ENCODE measurements at places on chromosomes 6 and 20.

DNA sequence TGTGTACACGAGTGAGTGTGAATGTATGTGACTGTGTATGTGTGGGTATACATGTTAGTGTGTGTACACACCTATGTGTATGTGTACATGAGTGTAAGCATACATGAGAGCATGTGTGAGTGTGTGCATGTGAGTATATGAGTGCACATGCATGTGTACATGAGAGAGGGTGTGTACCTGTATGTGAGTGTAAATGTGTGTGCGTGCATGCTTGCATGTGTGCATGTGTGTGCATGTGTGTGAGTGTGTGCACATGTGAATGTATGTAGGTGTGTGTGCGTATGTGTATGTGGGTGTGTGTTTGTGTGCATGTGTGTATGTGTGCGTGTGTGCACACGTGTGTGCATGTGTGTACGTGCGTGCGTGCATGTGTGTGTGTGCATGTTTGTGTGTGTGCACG is 183.4 kb downstream of the BMP7 start:
- DNase-seq = no peak

DNA sequence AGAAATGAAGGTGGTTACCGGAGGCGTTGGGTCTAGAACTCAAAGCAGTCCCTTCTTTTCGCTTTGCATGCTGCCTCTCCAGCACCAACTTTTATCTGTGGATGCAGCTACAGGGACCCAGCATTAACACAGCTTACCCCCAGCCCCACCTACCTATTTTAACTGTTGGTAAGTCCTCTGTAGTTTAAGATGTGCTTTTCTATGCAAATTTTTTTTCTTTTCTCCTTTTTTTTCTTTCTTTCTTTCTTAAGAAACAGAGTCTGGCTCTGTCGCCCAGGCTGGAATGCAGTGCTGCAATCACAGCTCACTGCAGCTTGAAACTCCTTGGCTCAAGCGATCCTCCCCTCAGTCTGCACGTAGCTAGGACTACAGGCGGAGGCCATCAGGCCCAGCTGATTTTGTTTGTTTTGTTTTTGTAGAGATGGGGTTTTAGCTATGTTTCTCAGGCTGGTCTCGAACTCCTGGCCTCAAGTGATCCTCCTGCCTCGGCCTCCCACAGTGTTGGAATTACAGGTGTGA is 6.5 kb upstream of the USP45 start:
- no peak for DNase-seq

DNA sequence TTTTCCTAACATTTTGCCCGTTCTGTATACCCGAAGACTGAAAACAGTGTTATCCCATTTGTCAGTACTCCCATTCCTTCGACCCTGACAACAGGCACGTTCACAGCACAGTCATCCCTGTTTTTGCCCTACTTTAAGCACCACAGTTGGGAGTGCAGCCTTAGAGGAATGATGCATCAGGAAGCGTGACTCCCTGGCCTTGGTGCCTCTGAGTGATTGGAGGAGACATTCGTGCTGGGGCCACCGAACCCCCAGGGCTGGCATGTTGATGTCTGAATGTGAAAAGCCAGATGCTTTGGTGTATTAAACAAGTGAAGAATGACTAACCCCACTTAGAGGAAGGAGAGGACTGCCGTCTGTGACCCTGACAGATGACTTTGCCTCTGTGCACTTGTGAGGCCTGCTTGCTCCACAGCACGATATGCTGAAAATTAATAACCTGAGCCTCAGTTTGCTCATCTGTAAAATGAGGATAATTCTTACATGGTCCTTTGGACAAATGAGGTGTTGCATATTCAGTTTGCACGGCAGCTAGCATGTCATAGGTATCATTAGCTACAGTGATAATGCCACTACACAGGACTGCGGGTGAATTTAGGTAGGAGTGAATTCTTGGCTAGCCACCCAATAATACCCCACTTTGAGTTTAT is 36.0 kb downstream of the STK35 start:
- no peak for DNase-seq

- no peak for DNase-seq
These were observed 27.7 kb upstream of the DTNBP1 start for GRCh38 chr6:15690510-15690909.

- no peak for DNase-seq
These were observed 474 bp downstream of the TPX2 start for GRCh38 chr20:31739550-31739977.

DNA sequence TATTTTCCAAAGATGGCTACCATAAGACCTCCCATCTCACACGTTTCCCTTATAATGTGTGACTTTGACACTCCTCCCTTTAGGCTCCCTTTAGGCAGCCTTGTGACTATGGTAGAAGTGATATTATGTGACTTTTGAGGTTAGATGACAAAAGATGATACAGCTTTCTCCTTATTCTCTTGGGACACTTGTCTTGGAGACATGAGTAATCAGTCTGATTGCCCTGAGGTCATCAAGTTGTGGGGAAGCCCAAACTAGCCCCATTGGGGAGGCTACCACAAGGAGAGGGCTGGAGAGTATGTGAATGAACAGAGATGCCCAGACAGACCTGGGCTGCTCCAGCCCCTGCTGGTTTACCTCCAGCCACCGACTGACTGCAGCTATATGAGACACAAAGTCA is 10.6 kb upstream of the DLK2 start:
- no peak for DNase-seq

GRCh38 chr6:68639211-68639610 is 4.1 kb downstream of the ADGRB3 start:
- no peak for DNase-seq

GRCh38 chr20:22771706-22772105 is 187.3 kb upstream of the FOXA2 start:
- DNase-seq = no peak

DNA sequence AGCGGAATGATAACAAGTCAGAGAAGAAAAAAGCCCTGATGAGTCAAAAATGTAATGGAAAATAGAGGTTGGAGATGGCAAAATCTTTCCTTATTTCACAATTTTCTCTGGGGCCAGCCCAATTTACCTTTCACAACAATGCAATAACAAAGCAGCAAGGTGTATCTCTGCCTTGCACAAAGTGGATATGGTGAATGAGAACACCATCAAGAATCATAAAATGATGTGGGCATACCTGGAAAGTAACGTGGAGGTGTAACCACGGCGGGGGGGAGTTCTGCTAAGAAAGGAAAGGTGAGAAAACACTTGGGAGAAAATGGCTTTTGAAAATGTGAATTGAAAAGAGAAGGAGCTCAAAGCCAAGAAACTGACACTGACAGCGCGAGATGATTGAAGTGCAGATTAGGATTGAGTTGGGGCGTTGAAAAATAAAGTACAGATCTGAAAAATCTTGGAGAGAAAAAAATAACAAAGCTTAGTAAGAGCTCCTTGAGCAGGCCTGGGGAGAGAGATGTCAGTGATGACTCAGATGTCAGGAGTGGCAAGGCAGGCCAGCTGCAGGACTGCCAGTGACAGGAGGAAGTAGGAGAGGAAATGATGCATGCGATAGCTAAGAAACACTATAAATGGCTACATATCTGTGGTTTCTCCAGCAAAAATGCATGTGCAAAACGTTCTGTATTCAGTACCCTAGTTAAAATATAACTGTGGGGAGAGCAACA is 26.2 kb downstream of the ARHGAP18 start:
- DNase-seq = peak; percentile 46

DNA sequence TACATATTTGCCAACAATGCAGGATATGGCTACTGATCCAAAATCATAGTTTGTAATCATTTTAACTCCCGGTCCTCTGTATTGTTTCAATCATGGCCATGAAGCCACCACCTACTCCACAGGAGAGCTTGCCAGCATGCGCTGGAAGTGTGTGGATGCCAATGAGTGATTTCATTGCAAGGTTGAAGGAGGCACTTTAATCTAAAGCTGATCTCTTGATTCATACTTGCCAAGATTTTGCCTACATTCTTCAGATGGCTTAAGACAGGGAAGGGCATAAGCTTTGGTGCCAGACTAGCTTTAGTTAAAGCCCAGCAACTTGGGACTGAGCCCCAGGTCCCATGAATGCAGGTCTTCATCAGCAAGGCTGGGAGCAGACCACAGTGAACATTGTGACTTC is 58.8 kb downstream of the TPD52L1 start:
- DNase-seq = no peak

- DNase-seq = no peak
These were observed 18.7 kb downstream of the TFEB start for GRCh38 chr6:41716516-41717391.

GRCh38 chr6:10259671-10260070 is 155.2 kb downstream of the TFAP2A start:
- DNase-seq = no peak

GRCh38 chr6:161949531-161949930 is 675.7 kb upstream of the AGPAT4 start:
- no peak for DNase-seq

- no peak for DNase-seq
These were observed 67.7 kb upstream of the CD93 start for GRCh38 chr20:23153696-23154341.

DNA sequence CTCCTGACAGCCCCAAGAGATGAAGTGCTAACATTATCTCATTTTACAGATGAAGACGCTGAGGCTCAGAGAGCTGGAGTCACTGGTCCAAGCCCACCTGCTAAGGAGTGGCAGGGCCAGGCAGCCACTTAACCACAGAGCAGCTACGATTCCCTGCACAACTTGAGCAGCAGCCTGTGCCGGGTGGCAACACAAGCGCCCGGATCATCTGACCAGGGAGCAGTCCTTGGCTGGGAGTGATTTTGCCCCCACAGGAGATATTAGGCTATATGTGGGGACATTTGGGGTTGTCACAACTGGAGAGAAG is 93.2 kb upstream of the PTPN1 start:
- no peak for DNase-seq

- no peak for DNase-seq
These were observed 84.7 kb upstream of the SCP2D1 start for GRCh38 chr20:18728870-18729224.

- no peak for DNase-seq
These were observed 45.9 kb upstream of the PXDC1 start for GRCh38 chr6:3797231-3798054.

DNA sequence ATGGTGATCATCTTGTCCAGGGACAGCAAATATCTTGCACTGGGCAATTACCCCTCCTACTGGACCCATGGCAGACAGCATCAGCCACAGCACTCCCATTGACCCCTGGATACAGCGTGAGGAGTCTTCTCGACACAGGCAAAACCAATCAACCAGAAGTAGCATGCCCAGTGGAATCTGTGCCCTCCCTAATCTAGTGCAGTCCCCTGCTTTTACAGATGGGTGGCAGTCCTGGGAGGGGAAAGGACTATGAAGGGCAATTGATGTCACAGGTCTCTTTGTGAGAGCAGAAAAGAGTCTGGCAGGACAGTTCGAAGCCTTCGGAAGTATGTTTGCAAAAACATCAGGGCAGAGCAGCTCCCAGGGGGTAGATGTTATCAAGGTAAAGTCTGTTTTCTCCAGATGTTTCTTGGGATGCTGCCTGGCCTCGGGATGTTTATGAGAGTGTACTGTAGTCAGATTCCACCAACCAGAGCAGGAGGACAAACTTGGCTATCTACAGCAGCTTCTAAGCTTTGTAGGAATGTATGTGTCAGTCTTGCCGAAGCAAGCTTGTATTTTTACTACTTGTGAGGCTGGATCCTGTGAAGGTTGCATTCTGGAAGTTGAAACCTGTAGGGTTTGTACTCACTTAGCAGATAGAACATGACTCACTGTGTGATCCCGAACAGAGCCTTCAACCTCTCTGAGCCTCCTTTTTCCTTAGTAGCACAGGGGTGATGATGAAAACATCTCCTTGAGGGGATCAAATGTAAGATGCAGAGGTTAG is 63.0 kb upstream of the MYL9 start:
- no peak for DNase-seq

DNA sequence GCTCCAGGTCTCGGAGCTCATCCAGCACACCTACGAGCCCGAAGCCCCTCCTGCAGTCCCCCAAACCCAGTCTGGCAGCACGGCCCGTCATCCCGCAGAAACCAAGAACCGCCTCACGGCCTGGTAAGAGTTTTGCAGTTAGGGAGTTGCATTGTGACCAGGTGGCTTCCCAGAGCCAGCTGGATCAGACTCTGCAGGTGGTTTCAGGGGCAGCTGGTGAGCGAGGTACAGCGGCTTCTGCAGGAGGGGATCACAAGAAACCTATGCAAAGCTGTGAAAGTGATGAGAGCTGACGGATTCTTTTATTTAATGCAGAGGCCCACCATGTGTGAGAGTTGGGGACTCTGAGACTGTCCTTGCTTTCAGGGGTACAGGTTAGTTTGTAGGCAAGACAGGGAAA is 45.9 kb upstream of the SCGN start:
- DNase-seq = no peak

GRCh38 chr20:48945840-48946514 is 24.5 kb downstream of the ARFGEF2 start:
- no peak for DNase-seq

GRCh38 chr20:22248051-22248667 is 336.2 kb downstream of the FOXA2 start:
- no peak for DNase-seq

GRCh38 chr6:152146385-152146784 is 338.9 kb downstream of the ESR1 start:
- no peak for DNase-seq

DNA sequence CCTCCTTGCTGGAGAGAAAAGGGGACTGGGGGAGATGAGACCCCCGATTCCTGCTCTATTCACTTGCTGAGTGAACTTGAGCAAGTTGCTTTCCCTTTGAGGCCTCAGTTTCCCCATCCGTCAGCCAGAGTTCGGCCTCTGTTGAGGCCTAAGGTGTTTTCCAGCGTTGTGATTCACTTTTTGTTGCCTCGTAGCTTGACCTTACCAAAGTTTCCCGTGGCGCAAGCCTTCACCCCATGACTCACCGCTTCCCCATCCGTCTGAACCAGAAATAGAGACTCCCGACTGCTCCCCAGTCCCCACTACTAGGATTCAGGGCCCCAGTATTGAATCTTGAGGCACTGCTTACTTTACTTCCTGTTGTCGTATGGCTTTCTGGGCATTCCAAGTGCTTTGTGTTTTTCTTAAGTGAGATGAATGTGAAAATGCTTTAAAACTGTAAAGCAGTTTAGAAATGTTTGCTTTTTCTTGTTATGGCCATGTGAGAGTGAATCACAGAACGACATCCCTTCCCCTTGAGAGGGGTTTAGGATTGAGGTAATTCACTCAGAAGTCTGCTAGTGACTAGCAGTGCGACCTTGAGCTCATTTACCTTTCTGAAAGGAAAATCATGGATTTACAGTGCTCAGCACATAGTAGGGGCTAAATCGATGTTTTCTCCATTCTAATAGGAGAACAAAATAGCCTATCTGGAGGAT is 1.2 kb downstream of the CHMP4B start:
- DNase-seq = no peak

DNA sequence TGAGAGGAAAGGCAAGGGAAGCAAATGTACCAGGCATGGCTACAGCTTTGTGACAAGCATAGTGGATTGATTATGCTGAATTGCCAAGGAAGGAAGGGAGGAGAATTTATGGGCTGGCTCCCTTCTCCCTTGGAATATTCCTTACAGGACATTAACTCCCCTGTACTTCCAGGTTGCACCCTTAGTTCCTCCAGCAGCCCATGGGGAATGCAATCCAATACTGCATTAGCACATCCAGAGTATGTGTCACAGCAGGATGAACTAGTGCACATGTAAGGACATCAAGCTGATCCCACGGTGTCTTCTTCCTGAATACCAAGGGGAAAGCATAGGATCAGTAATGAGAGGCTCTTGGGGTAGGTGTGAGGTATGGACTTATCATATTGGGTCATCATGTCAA is 390.7 kb upstream of the POU3F2 start:
- DNase-seq = no peak

GRCh38 chr6:160005861-160006540 is 37.1 kb downstream of the IGF2R start:
- DNase-seq = no peak
